ENCODE measurements at places on chromosomes 4 and X.
A peak's percentile ranks its signal among the peaks of the same experiment; 100 is the strongest.

DNA sequence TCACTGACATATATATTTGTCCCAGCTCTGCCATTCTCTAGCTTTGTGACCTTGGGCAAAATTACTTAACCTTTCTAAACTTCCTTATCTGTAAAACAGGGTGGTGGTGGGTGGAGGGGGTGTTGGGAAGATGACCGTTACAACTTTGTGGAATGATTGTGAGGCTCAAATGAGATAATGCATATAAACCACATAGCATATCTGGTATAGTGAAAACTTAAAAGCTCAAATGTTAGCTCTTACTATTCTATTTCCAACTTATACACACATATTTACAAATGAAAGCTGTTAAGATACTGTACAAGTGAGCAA lies 52.9 kb upstream of the HPRT1 start:
- no peak for DNase-seq

- DNase-seq, result no peak
Measured at GRCh38 chrX:120672389-120672788, 42.5 kb upstream of the C1GALT1C1 start.

DNA sequence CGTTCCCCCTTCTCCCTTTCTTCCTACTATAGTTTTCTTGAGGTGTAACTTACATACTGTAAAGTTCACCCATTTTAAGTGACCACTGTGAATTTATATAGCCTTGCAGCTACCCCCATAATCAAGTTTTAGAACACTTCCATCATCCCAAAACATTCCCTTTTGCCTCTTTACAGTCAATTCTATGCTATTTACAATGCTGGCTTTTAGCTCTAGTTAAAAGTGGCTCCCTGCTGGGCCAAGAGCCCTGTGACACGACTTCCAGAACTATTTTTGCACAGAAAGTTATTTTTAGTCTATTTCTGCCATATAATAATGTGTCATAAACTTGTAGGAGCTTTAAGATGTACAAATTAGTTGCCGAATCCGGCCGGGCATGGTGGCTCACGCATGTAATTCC lies 26.9 kb downstream of the MAP7D2 start:
- no peak for DNase-seq

- no peak for DNase-seq
Measured at GRCh38 chr4:5979981-5980380, 38.2 kb downstream of the C4orf50 start.

DNA sequence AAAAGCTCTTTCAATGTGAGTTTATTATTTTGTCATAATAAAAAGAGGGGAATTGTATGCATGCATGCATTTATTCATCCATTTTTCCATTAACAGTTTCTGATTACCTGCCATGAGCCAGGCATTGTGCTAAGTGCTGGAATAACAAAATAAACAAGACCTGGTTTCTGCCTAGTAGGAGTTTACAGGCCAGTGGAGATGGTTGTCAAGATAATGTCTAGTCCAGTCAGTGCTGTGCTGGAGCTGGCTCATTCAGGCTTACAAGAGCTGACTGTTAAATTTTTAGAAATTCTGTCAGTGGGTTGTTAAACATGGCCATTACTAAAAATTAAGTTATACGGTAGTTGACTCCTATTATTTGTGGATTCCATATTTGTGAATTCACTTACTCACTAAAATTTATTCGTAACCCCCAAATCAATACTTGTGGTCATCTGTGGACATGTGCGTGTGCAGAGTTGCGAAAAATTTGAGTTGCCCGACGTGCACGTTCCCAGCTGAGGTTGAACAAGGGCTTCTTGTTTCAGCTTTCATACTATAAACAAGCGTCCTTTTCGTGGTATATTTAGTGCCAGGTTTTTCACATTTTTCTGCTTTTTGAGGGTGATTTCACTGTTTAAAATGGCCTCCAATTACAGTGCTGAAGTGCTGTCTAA lies 172.3 kb upstream of the RPS6KA3 start:
- DNase-seq, result no peak

DNA sequence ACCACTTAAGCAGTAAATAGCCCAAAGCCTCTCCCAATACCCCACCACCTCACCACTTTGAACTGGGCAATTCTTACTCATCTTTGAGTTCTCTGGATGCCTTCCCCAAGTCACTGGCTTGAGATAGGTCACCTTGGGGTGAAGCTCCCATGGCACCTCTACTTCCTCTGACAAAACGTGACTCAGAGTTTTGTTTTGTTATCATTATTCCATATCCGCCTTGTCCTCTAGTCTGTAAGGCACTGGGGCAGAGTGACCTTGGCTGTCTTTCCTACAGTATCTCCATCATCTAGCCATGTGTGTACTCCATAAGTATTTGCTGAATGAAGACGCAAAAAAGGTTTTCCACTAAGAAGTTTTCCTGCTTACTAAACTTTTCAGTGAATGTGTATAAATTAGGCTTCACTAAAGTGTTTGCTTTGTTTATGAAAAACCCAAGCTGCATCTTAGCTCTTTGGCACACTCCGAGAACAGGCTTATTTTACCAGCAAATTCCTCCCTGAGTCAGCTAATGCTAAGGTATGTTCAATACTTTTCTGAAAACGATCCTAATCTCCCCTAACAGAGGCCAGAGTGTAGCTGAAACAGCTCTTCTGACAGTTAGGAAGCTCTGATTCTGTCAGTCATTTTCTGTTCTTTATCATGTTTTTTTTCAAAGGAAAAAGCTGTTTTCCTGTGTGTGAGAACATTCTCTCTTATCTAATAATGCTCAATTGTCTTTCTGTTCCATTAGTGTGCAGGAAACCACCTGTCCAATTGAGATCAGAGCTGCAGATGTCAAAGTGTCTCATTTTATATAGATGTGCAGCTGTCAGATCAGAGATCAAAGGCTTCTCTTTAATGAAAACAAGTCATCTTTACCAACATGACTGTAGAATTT lies 30.2 kb upstream of the TSPAN5 start:
- DNase-seq, result no peak

DNA sequence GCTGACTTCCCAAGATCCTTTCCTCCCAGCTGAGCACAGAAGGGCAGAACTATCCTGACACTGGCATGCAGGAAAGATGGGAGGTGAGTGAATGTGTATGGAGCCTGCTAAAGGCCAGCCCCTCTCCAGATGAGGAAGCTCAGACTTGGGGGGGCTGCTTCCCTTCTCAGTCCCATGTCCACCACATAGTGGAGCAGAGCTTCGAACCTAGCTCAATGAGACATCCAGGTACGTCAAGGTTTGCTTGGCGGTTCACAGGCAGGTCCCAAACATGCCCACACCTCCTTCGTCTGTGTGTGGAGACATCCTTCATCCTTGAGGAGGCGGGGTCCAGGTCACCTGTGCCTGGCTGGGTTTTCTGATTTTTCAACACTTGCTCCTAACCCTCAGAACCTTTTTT lies 31.3 kb downstream of the ACSL1 start:
- DNase-seq, result no peak

- DNase-seq, result no peak
Measured at GRCh38 chrX:19639813-19640462, 124.6 kb upstream of the MAP3K15 start.

DNA sequence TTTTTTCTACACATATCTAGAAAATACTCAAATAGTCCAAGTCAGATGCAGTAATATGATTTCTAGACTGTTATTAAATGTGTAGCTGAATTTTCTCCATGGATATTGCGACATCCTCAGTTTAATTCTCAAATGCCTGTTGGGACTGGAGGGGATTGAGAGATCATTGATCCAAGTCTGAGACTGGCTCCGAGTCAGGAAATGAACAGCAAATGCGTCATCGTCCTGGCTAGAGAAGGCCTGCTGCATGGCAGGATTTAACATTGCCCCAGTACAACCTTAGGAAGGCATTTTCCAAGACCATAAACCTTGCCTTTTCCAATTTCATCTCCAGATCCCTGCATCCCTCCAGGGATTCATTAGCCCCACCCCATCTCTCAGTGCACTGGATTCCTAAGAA lies 56.6 kb upstream of the SLC6A14 start:
- DNase-seq, result no peak

GRCh38 chrX:107579956-107580355 lies 48.4 kb upstream of the PRPS1 start:
- DNase-seq, result no peak

DNA sequence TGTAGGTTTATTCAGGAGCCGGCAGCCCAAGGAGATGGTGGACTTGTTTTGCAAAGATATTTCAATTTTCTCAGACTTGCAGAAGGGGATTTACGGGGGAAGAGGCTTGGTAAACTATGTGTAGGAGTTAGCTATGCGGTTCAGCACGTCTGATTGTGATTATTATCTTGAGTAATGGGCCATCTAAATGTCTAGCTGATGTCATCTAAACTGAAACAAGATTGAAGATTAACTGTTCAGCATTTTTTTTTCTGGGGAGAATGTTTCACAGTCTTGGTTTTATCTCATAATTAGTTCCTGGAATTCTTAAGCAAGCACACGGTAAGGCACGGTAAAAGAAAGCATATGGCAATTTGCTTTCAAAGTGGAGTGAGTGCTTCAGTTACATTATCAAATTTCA lies 207.3 kb upstream of the CXorf51B start:
- DNase-seq, result no peak

DNA sequence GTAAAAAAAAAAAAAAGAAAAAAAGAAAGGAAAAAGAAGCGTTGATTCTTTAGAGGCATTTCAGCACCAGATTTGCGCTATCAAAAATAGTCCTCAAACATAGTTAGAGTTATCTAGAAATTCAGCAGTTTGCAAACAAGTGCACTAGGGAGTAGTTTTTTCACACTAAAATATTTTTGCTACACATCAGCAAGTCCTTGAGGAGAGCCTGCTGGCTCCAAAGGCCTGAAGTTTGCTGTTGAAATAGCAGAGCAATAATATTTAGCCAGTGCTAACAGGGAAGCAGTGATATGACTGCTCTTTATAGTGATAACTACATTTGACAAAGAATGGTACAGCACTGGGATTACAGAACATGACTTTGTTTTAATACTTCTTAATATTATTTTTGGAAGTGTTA lies 472.2 kb downstream of the PCDH7 start:
- no peak for DNase-seq

- no peak for DNase-seq
Measured at GRCh38 chr4:168361365-168362024, 42.9 kb upstream of the DDX60 start.

DNA sequence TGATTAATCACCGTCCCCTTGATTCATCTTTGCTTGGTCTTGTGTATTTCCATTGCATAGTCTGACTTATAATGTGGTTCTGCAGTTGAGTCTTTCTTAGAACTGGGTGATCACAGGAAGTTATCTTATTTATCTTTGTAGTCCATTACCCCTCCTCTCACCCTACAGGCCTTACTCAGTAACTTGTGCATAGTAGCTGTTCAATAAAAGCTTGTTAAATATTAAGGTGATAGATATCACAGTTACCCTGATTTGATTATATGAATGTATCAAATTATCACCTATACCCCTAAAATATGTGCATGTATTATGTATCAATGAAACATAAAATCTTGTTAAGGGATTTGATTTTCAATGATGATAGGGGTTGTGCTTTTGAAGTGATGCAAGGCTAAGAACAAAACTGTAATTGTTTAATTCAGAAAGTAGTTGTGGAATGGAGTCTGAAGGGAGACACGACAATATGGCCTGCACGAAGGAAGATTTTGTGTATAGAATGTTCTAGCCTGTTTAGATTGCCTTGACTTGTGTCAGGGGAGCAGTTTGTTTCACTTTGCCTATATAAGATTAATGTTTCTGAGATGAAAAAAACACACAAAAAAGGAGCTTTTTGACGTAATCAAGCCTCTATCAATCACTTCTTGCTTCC lies 132.4 kb upstream of the LIMCH1 start:
- DNase-seq, result no peak

- no peak for DNase-seq
Measured at GRCh38 chr4:18127030-18127429, 105.5 kb upstream of the LCORL start.

- DNase-seq, result no peak
Measured at GRCh38 chr4:5874811-5875449, 18.0 kb downstream of the CRMP1 start.

GRCh38 chr4:138816875-138817274 lies 198.7 kb upstream of the NOCT start:
- no peak for DNase-seq

GRCh38 chr4:62208921-62209320 lies 1008.8 kb downstream of the ADGRL3 start:
- DNase-seq, result no peak

- DNase-seq, result no peak
Measured at GRCh38 chrX:124117325-124117724, 155.8 kb downstream of the STAG2 start.

GRCh38 chrX:8743126-8743732 lies 11.3 kb upstream of the ANOS1 start:
- peak; percentile 27 for DNase-seq

DNA sequence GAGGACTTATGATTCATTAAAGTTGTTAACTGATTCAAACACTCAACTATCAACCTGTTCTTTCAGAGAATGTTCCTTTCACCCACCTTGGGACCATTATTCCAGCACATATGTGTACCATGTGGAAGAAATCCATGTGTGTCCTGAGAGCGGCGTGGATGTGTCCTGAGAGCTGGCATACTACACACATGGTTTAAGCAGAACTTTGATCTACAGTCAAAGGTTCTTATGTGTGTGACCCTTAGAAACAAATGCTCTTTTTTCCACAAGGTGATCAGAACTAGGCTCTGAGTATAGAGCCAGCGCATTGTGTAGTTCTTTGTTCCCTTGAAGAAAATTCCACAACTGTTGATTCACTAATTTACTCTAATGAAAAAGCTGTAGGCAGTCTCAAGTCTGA lies 332.0 kb downstream of the NR3C2 start:
- DNase-seq, result no peak

GRCh38 chr4:114598191-114599121 lies at the start of gene UGT8:
Gene UGT8, plus strand, starts transcription at chr4:114598807. Its CDS starts 24,074 bp downstream, at chr4:114622881.
- DNase-seq, result peak; percentile 36

DNA sequence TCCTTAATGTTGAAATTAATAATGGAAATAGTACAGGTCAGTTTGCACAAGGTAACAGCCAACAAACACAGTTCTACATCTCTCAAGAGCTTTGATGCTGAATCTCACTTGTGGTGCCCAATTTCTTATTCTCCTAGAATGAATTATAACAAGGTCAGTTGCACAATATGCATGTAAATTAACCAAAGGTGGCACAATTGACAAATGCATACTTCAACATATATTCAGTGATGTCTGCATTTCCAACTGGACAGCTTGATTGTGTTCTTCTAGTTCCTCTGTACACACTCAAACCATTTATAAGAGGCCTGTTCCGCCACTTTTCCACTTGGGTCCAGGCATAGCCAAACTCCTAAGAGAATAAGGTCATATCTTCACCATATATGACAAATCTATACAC lies 210.3 kb upstream of the EPHA5 start:
- DNase-seq, result no peak

- DNase-seq, result no peak
Measured at GRCh38 chr4:137896221-137896737, 345.9 kb downstream of the SLC7A11 start.

DNA sequence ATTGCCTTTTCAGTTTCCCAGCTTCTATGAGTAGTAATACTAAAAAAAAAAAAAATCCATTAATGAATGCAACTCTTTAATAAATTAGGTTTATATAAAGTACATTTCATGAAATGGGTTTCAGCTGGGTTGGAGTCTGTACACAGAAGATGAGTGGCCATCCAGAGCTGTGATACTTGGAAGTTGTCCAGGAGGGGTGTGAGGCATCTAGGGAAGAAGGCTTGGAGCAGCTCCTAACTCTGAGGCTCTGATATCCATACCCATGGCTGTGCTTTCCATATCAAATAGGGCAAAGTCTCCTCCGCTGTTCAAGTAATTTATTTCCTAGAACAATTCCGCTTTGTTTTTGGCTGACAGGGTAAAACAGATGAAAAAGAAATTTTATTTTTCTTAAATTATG lies 423.3 kb upstream of the TENM3 start:
- DNase-seq, result no peak
